Activated CD8-positive, alpha-beta memory T cell treated with anti-CD3 and anti-CD28 coated beads for 1 hour (primary cell): ENCODE measurements at places on chromosomes 4 and X.

DNA sequence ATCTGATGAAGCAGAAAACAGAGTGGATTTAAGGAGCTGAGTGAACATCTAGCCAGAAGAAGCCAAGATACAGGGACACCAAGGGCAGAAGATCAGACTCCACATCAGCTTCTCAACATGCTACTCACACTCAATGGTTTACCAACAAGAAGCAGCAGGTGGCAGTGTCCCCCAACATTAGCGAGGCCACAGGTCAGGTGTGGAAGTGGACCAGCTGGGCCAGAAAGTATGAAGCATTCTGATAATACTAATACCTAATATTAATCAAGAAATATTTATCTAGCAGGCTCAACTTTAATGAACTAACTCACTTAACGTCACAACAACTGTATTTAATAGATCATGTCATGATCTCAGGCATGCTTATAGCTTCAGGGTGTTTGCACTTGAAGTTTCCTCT lies 73.4 kb upstream of the TTC29 start:
- peak; percentile 5 for DNase-seq

GRCh38 chr4:87006426-87006675 lies 71.5 kb downstream of the AFF1 start:
- no peak for DNase-seq

- DNase-seq = no peak
These were observed 178.7 kb upstream of the RBPJ start for GRCh38 chr4:26141911-26142638.

DNA sequence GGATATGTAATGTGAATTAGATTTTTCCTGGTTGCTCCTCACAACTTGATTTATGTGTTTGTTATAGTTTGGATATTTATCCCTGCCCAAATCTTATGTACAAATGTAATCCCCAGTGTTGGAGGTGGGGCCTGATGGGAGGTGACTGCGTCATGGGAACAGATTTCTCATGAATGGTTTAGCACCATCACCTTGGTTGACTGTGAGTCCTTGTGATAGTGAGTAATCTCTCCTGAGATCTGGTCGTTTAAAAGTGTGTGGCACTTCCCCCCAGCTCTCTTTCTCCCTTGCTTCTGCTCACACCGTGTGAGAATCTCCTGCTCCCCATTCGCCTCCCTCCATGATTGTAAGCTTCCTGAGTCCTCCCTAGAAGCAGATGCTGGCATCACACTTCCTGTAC lies 2.2 kb downstream of the MID2 start:
- DNase-seq = no peak

DNA sequence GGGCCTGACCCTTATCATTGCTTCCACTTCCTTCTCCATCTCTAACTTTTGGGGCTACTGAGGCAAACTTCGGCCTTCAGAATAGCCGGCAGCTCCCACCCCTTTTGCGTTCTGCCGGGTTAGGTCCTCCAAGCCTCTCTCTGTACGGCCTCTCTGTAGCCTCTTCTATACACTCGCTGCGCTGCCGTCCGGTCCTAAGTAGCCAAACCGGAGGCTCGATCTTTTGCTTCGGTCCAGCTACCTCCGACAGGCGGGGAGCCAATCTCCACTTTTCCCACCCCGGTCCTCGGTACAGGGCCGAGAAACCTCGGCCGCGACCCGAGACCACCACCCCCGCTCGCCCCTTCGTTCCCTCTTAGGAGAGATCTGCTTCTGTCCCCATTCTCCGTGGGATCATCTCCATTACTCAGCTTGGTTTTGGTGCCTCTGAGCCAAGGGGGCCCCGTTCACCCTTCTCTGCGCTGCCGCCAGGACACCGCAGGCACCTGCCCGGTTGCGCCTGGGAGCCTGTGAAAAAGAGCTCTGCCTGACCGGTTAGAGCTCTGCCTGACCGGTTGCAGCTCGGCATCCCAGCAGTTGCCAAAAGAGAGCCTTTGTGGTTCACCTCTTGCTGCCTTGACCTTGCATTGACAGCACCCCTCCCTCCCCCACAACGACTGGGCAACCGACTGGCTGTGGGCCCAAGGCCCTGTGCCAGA lies 1.0 kb upstream of the HTR2C start:
- DNase-seq = no peak

DNA sequence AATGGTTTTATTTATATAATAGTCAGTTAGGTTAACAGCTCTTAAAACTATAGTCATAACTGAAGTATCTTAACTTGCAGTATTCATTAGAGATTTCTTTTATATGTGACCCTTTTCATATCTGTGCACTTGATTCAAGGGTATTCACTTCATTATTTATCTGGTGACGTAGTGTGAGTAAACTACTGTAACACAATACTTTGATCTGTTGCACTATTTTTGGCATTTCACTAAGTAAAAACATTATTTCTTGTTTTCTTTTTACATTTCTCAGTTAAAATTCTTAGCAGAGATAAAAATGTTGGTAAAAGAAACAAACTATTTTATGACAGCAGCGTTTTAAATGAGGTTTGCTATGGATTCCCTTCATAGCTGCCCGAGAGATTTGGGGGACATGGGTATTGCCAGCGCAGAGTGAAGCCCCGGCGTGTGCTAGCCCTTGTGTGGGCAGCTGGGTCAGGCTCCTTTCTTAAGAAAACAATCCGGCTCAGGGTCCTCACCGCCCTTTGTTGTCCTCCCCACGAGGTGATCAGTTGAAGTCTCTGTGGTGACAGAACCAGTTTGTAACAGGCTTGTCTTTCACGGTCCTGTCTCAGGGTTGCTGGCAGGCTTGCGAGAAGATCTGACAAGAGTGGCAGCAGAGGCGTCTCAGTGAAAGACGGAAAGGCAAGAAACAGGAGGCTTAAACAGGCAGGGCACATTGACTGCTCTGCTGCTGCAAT lies 293.4 kb downstream of the BMPR1B start:
- DNase-seq = no peak

DNA sequence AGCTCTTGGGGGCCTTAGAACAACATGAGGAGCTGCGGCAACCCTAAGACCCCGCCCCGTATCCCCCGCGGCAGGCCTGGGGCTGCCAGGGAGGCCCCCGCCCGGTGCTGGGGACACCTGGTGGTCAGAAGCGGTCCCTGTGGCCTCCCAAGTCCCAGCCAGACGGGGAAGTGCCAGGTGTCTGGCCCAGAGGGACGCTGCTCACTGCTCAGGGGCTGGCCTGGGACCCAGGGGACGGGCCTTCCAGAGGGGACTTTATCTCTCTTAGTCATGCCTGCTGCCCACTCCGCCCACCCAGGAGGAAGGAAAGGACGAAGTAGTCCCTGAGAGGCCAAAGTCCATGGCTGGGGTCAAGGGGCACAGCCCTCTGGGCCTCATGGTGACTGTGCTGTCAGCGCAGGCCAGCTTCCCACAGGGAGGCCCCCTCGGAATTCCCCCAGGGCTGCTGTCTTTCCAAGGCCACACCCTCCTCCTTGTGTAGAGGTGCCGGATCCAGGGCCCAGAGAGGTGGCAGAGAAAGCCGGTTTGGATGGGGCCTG lies 31.0 kb upstream of the HTRA3 start:
- DNase-seq = no peak

DNA sequence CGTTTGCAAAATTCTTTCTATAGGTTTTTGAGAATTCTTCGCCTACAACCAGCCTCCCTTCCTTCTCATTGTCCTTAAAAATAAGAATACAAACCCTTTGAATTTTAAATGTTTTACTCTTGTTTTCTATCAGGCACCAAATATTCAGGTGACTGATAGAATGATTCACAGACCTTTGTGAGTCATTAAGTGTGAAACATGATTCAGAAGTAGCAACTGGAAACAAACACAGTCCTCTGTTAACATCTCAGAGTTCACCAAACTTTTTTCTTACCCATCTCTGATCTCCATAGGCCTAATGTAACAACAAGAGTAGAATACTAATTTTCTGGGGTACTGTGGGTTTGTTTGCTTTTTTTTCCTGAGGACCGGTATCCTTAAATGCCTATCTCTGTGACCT lies 63.4 kb upstream of the MAB21L2 start:
- no peak for DNase-seq

DNA sequence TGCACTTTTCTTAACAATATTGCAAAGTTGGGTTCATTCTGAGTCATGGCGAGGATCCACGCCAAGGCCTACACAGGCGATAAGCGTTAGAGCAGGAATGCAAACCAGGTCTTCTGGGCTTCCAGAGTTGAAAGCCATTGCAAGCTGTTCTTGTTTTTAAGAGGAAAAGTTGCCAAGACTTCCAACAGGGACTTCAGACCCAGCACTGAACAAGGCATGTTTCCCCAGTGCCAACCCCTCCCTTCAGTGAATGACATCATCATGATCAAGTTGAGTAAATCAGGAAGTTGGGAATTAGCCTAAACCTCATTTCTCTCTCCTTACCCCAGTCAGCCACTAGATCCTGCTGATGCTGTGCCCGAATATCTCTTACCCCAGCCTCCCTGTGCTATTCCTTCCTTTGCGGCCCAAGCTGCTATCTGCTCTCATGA lies 355.1 kb downstream of the HS3ST1 start:
- no peak for DNase-seq

GRCh38 chrX:40104630-40104984 lies 6.8 kb upstream of the BCOR start:
- DNase-seq = no peak

GRCh38 chrX:120840827-120841226 lies 34.8 kb downstream of the CT47B1 start:
- no peak for DNase-seq

- DNase-seq = no peak
These were observed 104.1 kb upstream of the CASK start for GRCh38 chrX:42027367-42028000.

GRCh38 chr4:152610131-152610530 lies 69.7 kb downstream of the TMEM154 start:
- no peak for DNase-seq
